ENCODE measurements at places on chromosomes 4 and X.

- H3K27me3 ChIP-seq, result no peaks in the 10 kb centered on the region
- DNase-seq, result peak; percentile 85
- H3K27ac ChIP-seq, result no peak overlapping the region
- peaks cover 6% of the 10 kb centered on the region for H3K4me1 ChIP-seq
These were observed 72.5 kb downstream of the RAPGEF2 start for GRCh38 chr4:159175085-159175988.

DNA sequence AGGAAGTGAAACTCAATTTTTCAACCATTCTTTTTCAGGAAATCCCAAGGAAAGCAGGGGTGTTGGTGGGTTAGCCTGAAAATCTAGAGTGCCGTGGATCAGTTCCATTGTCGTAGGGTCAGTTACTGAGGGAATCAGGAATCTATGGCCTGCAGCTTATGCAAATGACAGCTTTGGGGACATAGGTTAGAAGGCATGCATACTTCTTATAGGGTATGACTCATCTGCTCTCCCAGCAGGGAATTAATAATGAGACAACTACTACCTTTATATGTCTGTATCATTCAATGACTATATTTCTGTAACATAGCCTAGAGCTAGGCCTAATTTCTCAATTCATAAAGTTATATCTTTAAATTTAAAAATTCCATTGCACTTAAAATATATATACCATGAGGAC is 36.6 kb downstream of the ZNF41 start:
- no peaks in the 10 kb centered on the region for H3K4me1 ChIP-seq
- no peak for DNase-seq
- no peak overlapping the region for H3K4me3 ChIP-seq
- H3K27ac ChIP-seq, result no peak overlapping the region
- peaks cover 21% of the 10 kb centered on the region for H3K36me3 ChIP-seq
- no peaks in the 10 kb centered on the region for H3K27me3 ChIP-seq

GRCh38 chrX:133218329-133218728 is at the start of gene TFDP3:
Gene TFDP3 (minus strand): TSS chrX:133218354. CDS start chrX:133218259, 95 bp downstream.
- H3K4me3 ChIP-seq, result no peak within 1 kb of the TSS
- no peak for DNase-seq
- H3K4me1 ChIP-seq, result no peaks in the 10 kb centered on the region
- no peaks in the 10 kb centered on the region for H3K36me3 ChIP-seq

GRCh38 chrX:21926527-21927278 is 13.8 kb upstream of the SMS start:
- no peaks in the 10 kb centered on the region for H3K27me3 ChIP-seq
- H3K4me3 ChIP-seq, result no peak overlapping the region
- no peak overlapping the region for H3K27ac ChIP-seq
- H3K36me3 ChIP-seq, result no peaks in the 10 kb centered on the region
- no peaks in the 10 kb centered on the region for H3K4me1 ChIP-seq

GRCh38 chr4:112312610-112313239 is 15.6 kb downstream of the ALPK1 start:
- H3K27ac ChIP-seq, result peak overlapping the region; percentile 52
- no peaks in the 10 kb centered on the region for H3K4me1 ChIP-seq
- no peak for DNase-seq
- H3K4me3 ChIP-seq, result no peak overlapping the region
- H3K27me3 ChIP-seq, result no peaks in the 10 kb centered on the region
- no peaks in the 10 kb centered on the region for H3K36me3 ChIP-seq

DNA sequence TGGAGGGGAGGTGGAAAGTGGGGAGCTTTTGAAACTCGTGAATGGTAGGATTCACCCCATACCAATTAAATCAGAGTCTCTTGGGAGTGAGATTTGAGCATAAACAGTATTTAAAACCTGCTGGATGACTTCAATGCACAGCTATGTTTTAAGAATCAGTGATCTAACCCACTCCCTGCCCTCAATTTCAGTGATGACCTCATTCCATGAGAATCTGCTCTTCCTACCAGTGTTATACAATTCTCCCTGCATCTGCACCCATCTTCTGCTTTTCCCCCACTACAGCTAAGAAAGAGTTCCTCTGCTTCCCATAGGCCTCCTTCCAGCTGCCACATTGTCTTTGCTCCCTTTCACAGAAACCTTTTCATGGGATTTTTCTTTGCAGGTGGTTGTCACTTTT is 18.3 kb upstream of the H2AZ1 start:
- H3K4me1 ChIP-seq, result no peaks in the 10 kb centered on the region
- no peaks in the 10 kb centered on the region for H3K27me3 ChIP-seq
- no peak for DNase-seq
- no peak overlapping the region for H3K27ac ChIP-seq

DNA sequence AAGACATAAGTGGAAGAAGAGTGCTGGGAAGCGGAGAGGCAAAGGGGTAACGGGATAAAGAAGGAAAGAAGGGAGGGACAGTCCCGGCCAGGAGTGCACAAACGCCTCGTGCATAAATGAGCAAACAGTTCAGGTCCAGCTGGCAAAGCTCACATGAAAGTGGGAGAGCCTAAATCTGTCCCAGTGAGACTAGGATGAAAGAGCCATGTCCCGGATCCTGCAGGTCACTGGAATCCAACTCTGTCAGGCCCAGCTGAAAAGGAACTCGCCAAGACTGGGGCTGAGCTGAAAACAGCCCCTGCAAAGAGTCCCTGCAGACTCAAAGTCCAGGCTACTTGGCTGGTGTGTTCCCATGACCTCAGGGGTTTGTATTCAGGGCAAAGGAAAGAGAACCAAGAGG is 38.0 kb upstream of the CRMP1 start:
- H3K36me3 ChIP-seq, result no peaks in the 10 kb centered on the region
- no peaks in the 10 kb centered on the region for H3K4me1 ChIP-seq

DNA sequence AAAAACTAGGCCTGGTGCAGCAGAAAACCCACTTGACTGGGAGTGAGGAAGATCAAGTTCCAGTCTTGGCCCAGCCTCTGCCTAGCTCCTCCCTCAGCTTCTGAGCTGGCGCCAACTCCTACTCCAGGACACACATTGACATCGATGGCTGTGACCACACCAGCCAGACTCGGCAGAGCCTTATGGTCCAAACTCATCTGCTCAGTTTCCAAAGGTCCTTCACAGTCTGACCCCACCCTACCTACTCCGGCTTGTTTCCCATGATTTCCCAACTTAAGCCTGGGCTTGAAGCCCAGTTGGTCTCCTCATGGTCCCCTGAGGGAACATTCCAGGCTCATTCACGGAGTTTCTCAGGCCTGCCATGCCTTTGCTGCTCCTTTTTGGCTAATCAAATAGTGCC is 10.1 kb downstream of the ELF4 start:
- H3K4me1 ChIP-seq, result peaks cover 74% of the 10 kb centered on the region
- H3K27me3 ChIP-seq, result no peaks in the 10 kb centered on the region
- no peaks in the 10 kb centered on the region for H3K36me3 ChIP-seq

DNA sequence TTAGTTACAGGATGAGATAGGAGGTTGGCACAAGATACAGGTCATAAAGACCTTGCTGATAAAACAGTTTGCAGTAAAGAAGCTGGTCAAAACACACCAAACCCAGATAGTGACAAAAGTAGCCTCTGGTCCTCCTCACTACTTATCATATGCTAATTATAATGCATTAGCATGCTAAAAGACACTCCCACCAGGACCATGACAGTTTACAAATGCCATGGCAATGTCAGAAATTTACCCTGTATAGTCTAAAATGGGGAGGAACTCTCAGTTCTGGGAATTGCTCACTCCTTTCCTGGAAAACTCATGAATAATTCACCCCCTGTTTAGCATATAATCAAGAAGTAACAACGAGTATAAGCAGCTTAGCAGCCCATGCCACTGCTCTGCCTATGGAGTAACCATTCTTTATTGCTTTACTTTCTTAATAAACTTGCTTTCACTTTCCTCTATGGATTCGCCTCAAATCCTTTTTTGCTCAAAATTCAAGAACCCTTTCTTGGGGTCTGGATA is 1254.4 kb downstream of the PCDH7 start:
- H3K27me3 ChIP-seq, result no peaks in the 10 kb centered on the region
- H3K27ac ChIP-seq, result no peak overlapping the region
- DNase-seq, result no peak
- H3K36me3 ChIP-seq, result no peaks in the 10 kb centered on the region
- H3K4me3 ChIP-seq, result no peak overlapping the region

DNA sequence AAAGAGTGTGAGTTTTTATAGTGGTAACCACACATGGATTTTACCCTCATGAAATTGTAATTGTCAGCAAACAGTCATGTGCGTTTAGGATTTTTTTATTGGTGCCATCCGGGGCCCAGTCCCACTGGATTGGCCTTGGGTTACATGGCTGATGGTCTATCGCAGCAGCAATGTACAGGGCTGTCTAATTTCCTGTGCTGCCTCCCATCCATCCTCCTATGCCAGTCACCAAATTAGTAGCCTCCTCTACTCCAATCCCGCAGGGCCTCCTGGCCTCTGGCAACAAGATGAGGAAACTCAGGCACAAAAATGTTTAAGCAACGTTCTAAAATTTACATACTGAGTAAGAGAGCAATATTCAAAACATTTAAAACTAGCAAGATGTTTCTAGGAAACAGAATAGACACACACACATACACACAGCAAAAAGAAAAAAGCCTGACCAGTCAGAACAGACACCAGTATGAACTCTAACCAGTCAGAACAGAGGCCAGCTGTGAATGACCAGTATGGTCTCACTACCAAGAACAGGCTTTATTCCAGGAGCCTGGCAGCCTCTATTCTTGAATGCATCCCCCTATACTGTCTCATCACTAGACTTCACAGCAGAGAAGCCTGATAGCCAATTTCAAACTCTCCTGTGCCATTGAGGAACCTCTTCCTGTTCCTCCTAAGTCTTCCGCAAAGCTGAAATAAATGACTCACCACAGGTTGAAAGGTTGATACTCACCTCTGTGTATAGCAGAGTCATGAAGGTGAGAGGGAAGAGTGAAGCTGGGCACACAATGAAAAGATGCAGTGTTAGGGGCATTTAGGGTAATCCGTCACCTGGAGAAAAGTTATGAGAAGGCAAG is 42.6 kb downstream of the CHRNA9 start:
- no peak for DNase-seq
- H3K4me3 ChIP-seq, result no peak overlapping the region
- H3K36me3 ChIP-seq, result no peaks in the 10 kb centered on the region
- no peak overlapping the region for H3K27ac ChIP-seq
- no peaks in the 10 kb centered on the region for H3K4me1 ChIP-seq
- H3K27me3 ChIP-seq, result no peaks in the 10 kb centered on the region

DNA sequence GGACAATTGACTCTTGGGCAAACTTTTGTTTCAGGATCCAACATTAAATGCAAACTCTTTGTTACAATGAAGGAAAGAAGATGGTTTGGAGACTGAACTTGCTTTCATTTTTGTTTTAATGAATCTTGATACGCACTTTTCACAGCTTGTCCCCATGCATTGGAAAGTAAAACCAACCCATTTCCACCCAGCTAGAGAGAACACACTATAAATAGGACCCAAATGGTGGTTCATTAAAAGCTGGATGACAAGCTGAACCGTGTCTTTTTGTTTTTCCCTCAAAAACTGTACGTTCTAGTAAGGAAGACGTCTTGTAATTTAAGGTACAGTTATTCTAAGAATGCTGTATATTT is 95.3 kb upstream of the EGFL6 start:
- peak; percentile 40 for DNase-seq
- H3K27me3 ChIP-seq, result no peaks in the 10 kb centered on the region
- no peaks in the 10 kb centered on the region for H3K36me3 ChIP-seq
- H3K27ac ChIP-seq, result peak overlapping the region; percentile 97
- peak overlapping the region; percentile 18 for H3K4me3 ChIP-seq

DNA sequence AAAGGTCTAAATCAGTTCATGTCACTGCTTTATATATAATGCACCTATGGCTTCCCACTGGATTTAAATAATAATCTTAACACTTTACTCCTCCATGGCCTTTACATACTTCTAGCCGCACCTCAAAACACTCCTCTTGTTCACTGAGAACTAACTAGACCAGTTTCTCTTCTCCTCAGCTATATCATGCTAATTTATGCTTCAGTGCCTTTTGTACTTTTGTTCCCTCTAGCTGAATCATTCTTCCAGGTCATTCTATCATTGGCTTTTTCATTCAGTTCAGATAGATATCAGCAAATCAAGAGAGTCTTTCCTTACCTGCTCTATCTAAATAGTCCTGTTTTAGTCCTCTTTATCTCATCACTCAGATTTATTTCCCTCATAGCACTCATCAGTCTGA is 64.2 kb downstream of the TET2 start:
- no peak overlapping the region for H3K4me3 ChIP-seq
- no peaks in the 10 kb centered on the region for H3K4me1 ChIP-seq
- H3K27me3 ChIP-seq, result no peaks in the 10 kb centered on the region
- no peak overlapping the region for H3K27ac ChIP-seq
- DNase-seq, result no peak

- H3K27me3 ChIP-seq, result no peaks in the 10 kb centered on the region
- no peaks in the 10 kb centered on the region for H3K4me1 ChIP-seq
- no peak overlapping the region for H3K4me3 ChIP-seq
- no peak overlapping the region for H3K27ac ChIP-seq
- no peaks in the 10 kb centered on the region for H3K36me3 ChIP-seq
These were observed 89.6 kb downstream of the MXRA5 start for GRCh38 chrX:3256868-3257267.

GRCh38 chr4:46886711-46887110 is 22.3 kb downstream of the COX7B2 start:
- no peak overlapping the region for H3K4me3 ChIP-seq
- H3K4me1 ChIP-seq, result no peaks in the 10 kb centered on the region
- no peaks in the 10 kb centered on the region for H3K36me3 ChIP-seq

DNA sequence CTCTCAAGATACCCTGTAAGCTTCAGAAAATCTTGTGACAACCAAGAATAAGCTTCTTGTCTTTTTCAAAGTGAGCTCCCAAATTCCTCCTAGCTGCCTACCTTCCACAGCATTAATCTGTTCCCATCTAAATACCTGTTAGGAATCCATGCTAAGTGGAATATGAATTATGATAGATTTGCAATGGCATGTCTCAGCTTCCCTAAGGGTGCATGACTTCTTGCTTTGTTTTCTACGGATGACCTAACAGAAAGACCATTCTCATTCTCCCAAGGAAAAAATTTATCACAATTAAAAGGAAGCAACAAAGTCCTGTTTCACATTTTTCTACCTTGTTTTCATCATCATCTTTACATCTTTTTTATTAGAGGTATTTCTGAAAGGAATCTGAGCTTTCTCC is 532.7 kb downstream of the GRXCR1 start:
- no peak for DNase-seq
- H3K4me3 ChIP-seq, result no peak overlapping the region
- H3K36me3 ChIP-seq, result no peaks in the 10 kb centered on the region

DNA sequence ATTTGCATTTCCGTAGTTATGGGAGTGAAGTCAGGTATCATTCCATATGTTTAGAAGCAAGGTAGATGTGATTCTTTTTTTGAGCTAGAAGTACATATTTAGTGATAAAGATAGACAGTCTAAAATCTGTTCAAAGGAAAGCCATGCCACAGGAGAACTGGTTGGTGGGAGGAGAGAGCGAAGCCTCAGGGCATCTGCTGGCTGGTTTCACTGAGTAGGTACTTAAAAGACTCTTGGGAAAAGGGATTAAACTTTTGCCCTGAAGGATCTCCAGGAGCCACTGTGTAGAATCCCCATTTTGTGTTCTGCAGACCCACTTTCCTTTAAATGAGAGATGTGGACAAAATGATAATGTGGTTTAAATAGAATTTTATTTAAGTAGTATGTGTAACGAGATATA is 89.6 kb downstream of the SHROOM2 start:
- H3K27ac ChIP-seq, result no peak overlapping the region
- no peaks in the 10 kb centered on the region for H3K27me3 ChIP-seq
- no peaks in the 10 kb centered on the region for H3K4me1 ChIP-seq
- no peak for DNase-seq
- no peak overlapping the region for H3K4me3 ChIP-seq
- no peaks in the 10 kb centered on the region for H3K36me3 ChIP-seq

GRCh38 chrX:12950851-12951594 is 23.9 kb upstream of the TMSB4X start:
- DNase-seq, result peak; percentile 86
- peak overlapping the region; percentile 33 for H3K4me3 ChIP-seq
- H3K4me1 ChIP-seq, result peaks cover 92% of the 10 kb centered on the region
- H3K27ac ChIP-seq, result peak overlapping the region; percentile 93
- no peaks in the 10 kb centered on the region for H3K27me3 ChIP-seq
- no peaks in the 10 kb centered on the region for H3K36me3 ChIP-seq

Measured in natural killer cell (primary cell).